ENCODE measurements at places on chromosomes 3 and 15.

DNA sequence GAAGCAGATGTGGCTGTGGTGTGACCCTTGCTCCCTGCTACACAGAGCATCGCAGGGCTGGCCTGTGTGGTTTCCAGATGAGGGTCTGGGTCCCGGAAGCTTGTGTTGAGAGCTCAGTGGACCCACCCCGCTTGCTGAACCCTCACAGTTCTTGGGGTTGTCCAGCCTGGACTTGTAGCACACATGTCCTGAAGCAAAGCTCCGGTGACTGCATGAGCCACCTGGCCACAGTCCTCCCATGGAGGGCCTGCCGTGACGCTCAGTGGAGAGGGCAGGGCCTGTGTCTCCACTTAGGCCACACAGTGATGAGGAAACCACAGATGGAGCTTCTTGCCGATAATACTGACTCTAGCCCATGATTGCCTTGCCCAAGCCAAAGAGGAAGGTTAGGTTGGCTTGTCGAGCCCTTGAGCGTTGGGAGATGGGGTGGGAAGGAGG, 62.6 kb downstream of the RGMA start:
- DNase-seq: no peak

GRCh38 chr3:29212789-29213433, 68.0 kb upstream of the RBMS3 start:
- DNase-seq: no peak

- DNase-seq: peak; percentile 61
These were observed 7.6 kb downstream of the VHL start for GRCh38 chr3:10149226-10149625.

DNA sequence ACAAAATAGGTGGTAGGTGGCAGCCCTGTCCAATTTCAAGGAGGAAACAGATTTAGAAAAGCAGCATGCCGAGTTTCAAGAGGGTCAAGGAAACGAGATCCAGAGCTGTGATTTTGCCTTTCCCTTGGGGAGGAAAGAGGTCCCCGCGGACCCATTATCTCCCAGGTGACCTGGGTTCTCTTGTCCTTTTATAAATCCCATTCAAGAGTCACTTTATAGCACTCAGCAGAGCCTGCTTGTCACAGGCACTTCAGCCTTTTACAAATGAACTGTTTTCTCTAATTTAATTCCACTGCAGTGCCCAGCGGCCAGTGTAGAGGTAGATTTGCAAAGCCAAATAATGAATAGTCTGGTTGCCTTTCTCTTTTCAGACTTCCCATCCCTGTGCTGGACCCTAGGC, 99.9 kb downstream of the CD47 start:
- no peak for DNase-seq

- DNase-seq: no peak
These were observed 107.5 kb upstream of the SLC2A2 start for GRCh38 chr3:171133796-171134569.

GRCh38 chr3:130386604-130387263, 41.3 kb downstream of the COL6A5 start:
- no peak for DNase-seq

DNA sequence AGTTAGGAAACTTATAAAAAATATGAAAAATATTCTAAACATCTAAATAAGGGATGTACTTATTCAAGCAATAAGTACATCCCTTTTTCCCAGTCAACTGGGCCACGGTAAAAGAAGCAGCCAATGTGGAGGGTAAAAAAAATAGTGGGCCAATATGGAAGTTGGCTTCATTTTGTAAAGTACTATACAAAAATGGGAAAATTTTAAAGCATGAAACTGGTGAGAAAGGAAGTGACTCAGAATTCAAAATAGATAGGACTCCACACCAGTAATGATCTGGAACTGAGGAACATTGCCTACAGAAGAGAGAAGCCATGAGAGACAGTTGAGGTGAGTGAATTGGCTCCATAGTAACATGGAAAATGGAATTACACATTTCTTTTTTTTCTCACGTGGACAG, 108.9 kb downstream of the FNDC3B start:
- no peak for DNase-seq

- no peak for DNase-seq
These were observed 19.0 kb upstream of the GHSR start for GRCh38 chr3:172467170-172467824.

GRCh38 chr3:125594581-125595011, 701 bp downstream of the OSBPL11 start:
- no peak for DNase-seq

DNA sequence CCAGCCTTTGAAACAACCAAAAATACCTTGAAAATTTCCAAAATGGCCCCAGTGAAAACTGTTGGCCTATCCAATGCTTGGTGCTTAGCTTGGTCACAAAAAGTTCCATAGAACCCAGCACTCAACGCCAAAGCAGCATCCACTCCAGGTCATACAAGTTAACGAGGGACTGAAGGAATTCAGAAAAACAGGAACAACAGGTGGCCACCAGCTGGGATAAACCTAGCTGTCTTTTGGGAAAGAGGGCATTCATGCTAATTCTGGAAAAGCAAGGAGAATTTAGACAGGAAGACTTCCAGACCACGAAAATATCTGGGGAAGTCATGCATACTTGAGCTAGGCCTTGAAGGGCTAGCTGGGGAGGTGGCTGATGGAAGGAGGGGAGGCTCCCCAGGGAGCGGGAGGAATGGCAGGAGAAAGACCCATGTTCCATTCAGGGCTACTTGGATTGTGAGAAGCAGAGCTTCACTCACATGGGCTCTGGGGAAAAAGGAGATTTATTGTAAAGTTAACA, 28.6 kb downstream of the COLQ start:
- DNase-seq: no peak

DNA sequence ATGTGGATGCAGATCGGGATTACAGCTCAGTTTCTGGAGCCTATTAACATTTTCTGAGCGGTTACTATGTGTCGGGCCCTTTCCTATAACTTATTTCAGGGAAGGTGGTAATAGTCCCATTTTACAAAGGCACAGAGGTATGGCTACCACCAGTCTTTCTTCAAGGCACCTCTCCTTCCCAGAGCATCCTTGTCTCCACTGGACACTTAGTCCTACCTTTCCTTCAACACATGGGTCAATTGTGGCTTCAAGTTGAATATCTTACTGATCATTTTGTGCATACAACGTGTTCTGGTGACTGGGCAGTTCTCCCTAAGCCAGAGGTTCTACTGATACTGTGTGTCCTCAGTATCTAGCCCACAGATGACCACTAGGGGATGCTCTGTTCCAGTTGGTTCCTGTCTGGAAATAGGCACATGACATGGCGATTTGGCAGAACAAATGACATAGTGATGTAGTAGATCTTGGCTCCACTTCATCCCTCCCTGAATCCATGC, 60.7 kb upstream of the CMTM8 start:
- DNase-seq: peak; percentile 79

DNA sequence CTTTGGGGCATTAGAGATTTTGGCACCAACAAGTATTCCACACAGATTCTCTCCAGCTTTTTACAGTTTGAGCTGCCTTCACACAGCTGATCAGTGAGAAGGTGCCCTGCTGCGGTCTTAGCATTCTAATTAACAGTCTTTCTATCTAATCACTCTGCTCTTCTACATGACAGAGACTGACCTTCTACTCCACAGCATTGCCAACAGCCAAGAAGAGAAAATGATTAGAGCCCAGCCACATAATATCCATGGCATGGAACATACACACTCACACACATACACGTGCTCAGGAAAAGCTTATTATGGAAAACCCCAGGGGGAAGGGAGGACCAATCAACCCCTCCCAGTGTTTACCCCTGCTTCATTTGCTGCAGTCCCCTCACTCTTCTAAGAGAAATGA, 76.1 kb upstream of the PPP2R3A start:
- DNase-seq: no peak

- no peak for DNase-seq
These were observed 113.9 kb downstream of the GABRG3 start for GRCh38 chr15:27084844-27085243.

DNA sequence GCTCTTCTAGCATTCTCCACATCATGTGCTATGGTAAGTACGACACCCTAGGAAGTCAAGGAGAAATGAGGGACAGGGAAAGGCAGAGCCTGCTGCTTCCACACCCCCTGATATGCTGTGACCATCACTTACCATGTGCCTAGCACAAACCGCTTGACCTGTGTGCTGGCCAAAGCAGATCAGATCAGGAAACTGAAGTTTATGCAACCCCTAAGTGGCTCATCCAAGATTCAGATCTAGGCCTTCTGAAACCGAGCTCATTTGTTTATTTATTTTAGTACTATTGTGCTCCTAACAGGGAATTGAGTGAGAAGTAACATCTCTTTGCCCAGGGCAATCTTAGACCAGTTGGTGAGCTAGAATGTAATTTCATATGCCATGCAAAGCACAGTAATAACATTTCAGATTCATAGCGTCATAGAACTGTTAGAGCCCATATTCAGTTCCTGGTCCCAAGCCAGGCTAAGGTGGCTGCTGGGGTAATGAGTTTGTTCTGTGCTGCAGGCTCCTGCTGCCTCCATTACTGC, at the start of gene RTP2:
Gene RTP2 (minus strand): TSS at position 51 of the 527 bp plus-strand sequence. CDS start 429 bp downstream, outside the sequence.
- DNase-seq: no peak

DNA sequence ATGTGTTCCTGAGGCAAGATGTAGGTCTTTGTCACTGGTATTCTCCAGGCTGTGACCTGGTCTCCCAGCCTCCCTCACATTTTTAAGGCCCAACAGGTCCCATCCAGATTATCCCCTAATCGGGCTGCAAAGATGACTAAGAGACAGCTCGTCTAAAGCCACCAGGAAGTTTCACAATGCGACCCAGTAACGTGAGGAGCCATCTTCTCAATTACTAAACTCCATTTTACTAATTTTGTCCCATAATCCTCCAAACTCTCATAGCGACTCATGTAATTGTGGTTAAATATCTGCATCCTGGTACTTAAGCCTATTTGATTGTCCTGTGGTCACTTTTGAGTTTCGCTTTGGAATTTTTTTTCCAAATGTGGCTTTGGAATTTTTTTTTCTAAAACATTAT, 8.7 kb upstream of the PLA2G4F start:
- DNase-seq: no peak

- DNase-seq: no peak
These were observed 2.8 kb downstream of the ACTL6A start for GRCh38 chr3:179565496-179565895.

DNA sequence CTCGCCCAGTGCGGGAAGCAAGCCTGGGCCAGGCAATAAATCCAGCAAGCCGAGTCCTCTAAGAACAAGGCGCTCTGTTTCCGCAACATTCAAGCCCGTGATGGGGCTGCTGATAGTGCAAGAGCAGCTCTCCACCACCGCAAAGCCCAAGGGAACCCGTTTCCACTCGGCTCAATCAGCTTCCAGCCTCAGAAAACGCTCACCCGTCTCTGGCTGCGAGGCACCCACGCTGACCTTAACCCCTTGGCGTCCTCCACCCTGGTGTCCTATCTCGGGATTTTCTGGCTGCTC, 17.8 kb downstream of the SPATA12 start:
- DNase-seq: peak; percentile 67

- DNase-seq: no peak
These were observed 229.1 kb upstream of the ARHGEF26 start for GRCh38 chr3:153892126-153892525.

- peak; percentile 90 for DNase-seq
These were observed 70.6 kb upstream of the STT3B start for GRCh38 chr3:31462050-31462569.

DNA sequence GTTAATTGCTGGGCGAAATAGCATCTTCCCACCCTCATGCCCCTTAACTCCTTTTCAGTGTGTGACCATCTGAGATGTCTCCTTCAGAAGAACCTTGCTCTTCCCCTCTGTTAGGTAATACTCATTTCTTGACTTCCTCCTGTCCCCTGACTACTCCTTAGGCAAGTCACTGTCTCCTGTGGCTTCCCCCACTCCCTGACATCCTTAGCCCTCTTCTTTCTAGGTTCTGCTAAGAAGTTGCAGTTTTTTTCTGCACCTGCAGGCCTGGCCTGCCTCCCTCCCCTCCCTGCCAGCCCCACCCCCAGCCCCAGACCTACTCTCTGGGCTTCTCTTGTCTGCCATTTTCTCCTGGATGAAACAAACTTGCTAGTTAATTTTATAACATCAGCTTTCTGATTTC, 15.2 kb upstream of the EID1 start:
- no peak for DNase-seq

- no peak for DNase-seq
These were observed 241.7 kb upstream of the MDFIC2 start for GRCh38 chr3:70554170-70554569.

GRCh38 chr15:68586274-68586961, 7.6 kb downstream of the CORO2B start:
- DNase-seq: peak; percentile 21

DNA sequence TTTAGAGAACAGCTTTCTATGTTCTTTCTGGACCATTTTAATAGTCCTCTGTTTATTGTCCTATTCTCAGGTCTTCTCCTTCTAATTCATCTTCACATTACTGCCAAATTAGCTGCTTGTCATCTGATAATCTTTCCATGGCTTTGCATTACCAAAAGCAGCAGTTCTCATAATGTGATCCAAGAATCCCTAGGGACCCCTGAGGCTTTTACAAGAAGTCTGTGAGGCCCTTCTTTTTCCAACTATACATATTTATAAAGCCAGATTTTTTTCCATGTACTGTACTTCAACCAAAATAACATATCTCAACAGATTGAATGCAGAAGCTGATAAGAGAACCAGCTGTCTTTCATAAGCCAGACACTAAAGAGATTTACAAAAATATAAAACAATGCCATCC, 162.5 kb upstream of the BFSP2 start:
- no peak for DNase-seq

GRCh38 chr3:179015551-179016020, 56.0 kb downstream of the ZMAT3 start:
- peak; percentile 89 for DNase-seq

DNA sequence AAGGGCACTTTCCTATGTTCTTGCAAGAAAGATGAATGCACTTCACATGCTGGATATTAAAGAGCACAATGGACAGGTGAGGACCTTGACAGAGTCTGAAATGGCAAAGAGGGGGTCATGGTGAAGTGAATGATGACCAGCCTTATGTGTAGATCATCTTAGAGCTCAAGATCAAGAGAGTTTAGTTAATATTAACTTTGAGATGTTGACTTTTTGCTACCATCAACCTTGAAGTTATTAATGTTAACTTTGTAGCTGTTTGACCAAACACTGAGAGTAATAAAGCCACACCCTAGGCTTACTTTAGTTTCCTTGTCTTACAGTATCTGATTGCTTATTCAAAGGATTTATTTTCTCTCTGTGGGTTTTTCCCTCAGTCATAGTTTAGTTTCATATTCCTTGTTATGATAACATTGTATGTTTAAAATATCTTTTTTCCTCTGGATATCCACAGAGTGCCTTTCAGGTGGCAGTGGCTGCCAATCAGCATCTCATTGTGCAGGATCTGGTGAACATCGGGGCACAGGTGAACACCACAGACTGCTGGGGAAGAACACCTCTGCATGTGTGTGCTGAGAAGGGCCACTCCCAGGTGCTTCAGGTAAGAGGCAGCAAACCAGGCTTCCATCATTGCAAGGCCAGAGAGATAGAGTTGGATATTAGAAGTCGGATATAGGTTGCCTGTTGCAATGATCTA, 5.4 kb downstream of the NFKBIZ start:
- DNase-seq: no peak

Measured in KBM-7 (cell line).